ENCODE measurements at places on chromosomes 2 and 18.
A peak's percentile ranks its signal among the peaks of the same experiment; 100 is the strongest.

DNA sequence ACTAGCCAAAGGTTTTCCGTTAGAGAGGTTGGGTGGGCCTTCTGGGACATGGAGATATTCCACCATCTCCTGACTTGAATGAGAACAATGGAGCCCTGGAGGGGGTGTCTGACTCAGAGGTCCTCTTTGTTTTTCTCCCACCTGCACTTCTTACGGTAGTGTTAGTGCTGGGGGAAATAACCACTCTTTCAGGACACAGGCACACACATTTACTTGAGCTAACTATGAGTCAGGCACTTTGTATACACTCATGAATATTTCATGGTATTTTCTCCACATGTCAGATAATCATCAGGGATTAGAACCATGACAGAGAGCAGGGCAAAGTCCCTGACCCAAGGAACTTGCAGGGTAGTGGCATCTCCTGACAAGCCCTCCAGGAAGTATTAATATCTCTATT lies 439.1 kb downstream of the TSN start:
- DNase-seq: no peak

DNA sequence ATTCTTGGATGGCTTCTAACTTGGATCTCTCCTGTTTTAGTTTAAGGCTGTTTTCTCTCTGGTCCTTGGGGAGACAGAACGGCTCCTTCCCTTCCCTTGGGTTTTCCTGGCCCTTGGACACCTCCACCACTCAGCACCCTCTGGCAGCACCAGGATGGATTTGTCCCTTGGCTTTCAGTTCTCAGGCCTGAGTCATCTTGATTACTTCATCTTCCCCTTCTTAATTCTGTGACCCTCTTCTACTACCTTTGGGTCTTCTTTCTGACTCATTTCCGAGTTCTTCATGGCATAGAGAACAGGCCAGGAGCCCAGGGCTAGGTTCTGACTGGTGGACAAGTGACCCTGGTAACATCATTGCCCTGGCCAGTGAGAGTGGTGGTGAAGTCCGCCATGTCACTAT lies 14.9 kb downstream of the IGFBP2 start:
- DNase-seq: no peak

GRCh38 chr2:107669335-107669734 lies 157.4 kb upstream of the RGPD4 start:
- DNase-seq: no peak

GRCh38 chr2:151560289-151560688 lies 150.6 kb downstream of the RIF1 start:
- DNase-seq: peak; percentile 66

DNA sequence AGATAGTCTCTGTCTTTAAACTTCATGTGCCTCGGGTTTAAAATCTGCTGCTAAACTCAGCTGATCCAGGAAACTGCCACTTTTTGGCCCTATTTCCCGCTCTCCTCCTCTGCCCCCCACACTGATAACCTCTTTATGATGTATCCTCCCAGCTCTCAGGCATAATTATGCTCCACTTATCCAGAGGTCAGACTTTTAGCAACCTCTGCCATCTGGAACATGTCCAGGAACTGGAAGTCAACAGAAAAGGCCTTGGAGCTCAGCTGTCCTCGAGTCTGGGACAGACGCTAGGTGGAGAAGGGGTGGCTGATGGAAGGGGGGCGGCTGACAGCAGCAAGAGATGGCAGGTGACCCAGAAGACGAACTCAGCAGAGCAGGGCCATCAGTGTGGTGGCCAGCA lies 41.2 kb downstream of the ASAP2 start:
- peak; percentile 64 for DNase-seq

DNA sequence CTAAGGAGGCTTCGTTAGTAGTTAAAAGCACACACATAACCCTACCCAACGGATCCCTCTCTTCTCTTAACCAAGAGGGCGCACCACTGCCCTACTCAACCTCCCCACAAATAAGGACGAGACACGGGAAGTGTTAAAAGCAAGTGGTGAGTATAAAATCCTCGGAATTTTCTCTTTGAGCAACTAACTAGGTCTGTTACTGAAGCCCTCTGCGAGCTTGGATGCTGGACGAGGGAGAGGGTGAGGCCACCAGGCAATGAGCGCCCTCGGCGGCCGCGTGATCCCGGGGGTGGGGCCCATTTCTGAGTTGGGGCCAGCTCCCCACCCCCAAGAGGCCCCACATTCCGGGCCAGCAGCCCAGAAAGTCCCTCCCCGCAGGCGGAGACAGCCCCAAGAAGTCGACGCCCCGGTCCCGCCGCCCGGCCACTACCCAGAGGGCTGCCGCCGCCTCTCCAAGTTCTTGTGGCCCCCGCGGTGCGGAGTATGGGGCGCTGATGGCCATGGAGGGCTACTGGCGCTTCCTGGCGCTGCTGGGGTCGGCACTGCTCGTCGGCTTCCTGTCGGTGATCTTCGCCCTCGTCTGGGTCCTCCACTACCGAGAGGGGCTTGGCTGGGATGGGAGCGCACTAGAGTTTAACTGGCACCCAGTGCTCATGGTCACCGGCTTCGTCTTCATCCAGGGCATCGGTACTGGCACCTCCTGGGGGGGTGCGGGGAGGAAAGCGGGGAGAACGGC lies at the start of gene CYBRD1:
Gene CYBRD1, plus strand, starts transcription at position 423 of the 736 bp plus-strand sequence. Its CDS starts 72 bp downstream, at position 495.
- peak; percentile 65 for DNase-seq

GRCh38 chr2:99085421-99085820 lies 56.1 kb upstream of the C2orf15 start:
- no peak for DNase-seq

- no peak for DNase-seq
Measured at GRCh38 chr2:63652652-63652985, 63.9 kb downstream of the MDH1 start.

GRCh38 chr2:16090650-16091575 lies 150.6 kb downstream of the MYCN start:
- no peak for DNase-seq

DNA sequence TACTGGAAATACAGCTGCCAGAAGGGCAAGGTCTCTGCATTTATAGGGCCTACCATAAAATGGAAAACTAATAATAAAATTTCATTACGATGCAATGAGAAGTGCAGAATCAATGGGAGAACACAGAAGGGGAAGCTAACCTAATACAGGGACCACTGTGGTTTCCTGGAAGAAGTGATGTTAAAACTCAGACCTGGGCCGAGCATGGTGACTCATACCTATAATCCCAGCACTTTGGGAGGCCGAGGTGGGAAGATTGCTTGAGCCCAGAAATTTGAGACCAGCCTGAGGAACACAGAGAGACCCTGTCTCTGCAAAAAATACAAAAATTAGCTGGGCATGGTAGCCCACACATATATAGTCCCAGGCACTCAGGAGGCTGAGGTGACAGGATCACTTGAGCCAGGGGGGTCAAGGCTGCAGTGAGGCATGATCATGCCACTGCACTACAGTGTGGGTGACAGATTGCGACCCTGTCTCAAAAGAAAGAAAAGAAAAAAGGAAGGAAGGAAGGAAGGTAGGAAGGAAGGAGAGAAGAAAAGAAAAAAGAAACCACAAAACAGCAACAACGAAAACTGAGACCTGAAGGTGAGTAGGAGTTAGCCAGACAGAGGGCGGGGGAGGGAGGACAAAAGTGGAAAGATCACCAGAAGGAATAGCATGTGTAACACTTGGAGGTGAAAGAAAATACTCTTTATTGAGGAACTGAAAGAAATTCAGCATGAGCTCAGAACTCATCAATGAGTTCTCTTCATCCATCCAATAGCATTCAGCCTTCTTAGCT lies 58.3 kb upstream of the DTNA start:
- DNase-seq: no peak

- DNase-seq: no peak
Measured at GRCh38 chr2:2848198-2848597, 517.1 kb upstream of the MYT1L start.

- no peak for DNase-seq
Measured at GRCh38 chr2:15652801-15653200, 61.1 kb downstream of the DDX1 start.

DNA sequence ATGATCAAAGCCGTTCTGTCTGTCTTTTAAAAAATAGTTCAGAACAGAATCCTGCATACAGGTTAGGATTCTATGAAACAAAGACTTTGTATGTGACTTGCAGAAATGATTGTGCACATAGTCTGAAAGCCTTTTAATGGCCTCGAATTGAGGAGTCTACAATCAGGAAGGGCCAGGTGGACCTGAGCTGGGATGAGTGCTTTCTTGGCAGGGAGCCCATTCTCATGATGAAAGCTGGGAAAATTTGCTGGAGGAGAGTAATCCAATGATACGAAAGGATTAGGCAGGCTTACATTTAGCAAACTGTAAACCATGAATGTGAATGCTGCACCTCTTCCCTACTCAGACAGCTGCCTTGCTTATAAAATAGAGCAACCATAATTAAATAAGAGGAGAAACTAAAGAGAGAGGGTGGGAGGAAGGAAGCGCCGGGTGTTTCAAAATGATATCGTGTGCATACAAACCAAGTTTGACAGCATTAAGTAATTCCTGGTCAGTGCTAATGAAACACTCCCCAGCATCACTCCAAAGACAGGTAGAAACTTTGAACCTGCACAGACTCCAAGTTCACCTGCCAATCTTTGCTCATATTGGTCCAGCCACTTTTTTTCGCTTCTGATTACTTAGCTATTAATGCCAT lies 23.7 kb upstream of the CXCR4 start:
- DNase-seq: peak; percentile 94

- DNase-seq: no peak
Measured at GRCh38 chr2:120673571-120674061, 62.1 kb upstream of the GLI2 start.

- no peak for DNase-seq
Measured at GRCh38 chr2:20431301-20431698, 15.6 kb upstream of the RHOB start.

- DNase-seq: no peak
Measured at GRCh38 chr2:147543056-147543455, 301.8 kb upstream of the ACVR2A start.

- no peak for DNase-seq
Measured at GRCh38 chr2:232628466-232629128, 4.8 kb upstream of the EFHD1 start.

DNA sequence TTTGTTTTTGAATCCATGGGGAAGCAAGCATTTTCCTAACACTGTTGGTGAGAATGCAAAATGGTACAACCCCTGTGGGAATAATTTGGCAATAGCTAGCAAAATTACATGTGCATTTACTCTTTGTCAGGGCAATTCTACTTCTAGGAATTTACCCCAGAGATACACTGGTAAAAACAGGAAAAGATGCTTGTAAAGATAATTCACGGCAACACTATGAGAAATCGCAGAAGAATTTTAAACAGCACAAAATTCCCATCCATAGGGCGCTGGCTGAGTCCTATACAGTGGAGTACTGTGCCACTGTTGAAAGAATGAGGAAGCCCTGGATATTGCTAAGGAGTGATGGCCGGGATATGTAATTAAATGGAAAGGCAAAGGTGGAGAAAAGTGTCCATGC lies 75.8 kb downstream of the DGKD start:
- no peak for DNase-seq

GRCh38 chr2:241877989-241878970 lies 8.8 kb downstream of the RTP5 start:
- DNase-seq: peak; percentile 65

GRCh38 chr2:127695491-127696472 lies 5.5 kb upstream of the SFT2D3 start:
- peak; percentile 44 for DNase-seq

DNA sequence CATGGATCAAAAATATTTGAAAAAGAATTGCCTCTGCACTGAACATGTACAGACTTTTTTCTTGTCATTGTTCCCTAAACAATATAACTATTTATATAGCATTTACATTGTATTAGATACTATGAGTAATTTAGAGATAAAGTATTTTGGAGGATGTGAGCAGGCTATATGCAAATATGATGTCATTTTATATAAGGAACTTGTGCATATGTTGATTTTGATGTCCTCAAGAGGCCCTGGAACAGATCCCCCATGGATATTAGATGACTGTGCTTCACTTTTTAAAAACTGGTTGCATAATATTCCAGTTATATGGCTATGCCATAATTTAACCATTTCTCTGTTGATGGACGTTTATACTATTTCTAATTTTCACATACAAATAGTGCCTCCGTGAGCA lies 16.5 kb downstream of the LCLAT1 start:
- DNase-seq: no peak

- no peak for DNase-seq
Measured at GRCh38 chr2:230525682-230526081, 109.7 kb downstream of the SP100 start.

- no peak for DNase-seq
Measured at GRCh38 chr2:46984642-46985476, 69.3 kb upstream of the MCFD2 start.

DNA sequence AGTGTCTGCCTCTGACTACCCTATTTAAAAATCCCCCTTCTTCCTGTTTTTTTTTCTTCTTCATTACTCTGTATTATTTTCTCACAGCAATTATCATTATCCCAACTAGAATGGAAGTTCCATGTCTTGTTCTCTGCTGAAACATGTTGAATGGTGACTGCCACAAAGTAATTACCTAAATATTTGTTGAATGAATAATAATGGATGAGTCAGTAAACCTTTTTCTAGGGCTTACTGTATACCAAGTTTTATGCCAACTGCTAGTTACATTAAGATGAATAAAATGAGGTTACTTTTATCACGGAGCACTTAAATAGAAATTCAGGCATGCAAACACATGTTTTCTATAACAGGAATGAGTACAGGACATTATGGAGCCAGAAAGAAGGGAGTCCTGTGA lies 490.6 kb downstream of the THSD7B start:
- DNase-seq: no peak

DNA sequence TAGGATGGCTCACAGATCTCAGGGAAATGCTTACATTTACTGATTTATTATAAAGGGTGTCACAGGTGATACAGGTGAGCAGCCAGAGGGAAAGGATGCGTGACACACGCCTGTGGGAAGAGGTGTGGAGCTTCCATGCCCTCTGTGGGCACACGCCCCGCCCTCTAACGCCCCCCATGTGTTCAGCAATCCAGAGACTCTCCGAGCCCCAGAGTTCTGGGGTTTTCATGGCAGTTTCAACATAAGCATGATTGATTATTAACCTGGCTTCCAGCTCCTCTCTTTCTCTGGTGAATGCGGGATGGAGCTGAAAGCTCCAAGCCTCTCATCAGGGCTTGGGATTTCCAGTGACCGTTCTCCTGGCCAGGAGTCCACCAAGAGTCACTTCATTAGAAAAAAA lies 34.3 kb upstream of the ODC1 start:
- DNase-seq: no peak

DNA sequence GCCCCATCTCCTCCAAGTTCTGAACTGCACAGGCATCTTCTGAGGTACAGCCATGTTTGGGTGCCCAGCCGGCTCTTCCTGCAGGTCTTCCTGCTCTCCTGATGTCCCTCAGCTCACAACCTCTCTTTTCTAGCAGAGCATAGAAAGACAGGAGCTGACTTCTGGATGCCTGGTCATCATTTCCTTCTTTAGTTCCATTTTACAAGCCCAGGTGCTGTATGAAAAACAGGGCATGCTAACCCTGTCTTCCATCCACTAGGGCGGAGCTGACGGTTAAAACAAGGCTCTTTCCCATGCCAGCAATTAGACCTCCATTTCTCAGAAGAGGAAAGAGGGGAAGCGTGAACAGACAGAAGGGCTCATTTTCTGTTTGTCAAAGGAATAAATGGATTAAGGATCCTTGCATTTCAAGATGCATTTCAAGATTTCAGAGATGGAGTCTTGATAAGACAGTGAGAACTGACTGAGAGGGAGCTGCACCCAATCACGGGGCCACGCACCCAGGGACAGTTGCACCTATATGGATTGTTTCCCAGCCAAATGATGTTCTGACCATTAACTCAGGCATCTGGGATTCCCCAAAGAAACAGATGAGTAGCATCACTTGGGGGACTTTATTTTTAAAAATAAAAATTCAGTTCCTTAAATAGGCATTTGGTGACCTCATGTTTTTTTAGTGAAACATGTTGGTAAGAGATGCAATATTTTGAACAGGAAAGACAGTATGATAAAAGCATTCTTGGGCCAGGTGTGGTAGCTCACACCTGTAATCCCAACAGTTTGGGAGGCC lies 45.8 kb upstream of the EML6 start:
- no peak for DNase-seq

Data from NCI-H2227 treated with DMSO at 0.1 percent for 48 hours (cell line).